A549 (cell line): ENCODE measurements at places on chromosomes 2 and 18. TPM values are rescaled to one million over a fixed set of nuclear protein-coding genes. Genes with fewer than 3 reads are reported as not detected.
A peak's percentile ranks its signal among the peaks of the same experiment; 100 is the strongest.

GRCh38 chr18:10919851-10920250 is 229.5 kb downstream of the PIEZO2 start:
- no peak for DNase-seq

- DNase-seq = no peak
Measured at GRCh38 chr18:10317864-10318690, 136.4 kb upstream of the APCDD1 start.

DNA sequence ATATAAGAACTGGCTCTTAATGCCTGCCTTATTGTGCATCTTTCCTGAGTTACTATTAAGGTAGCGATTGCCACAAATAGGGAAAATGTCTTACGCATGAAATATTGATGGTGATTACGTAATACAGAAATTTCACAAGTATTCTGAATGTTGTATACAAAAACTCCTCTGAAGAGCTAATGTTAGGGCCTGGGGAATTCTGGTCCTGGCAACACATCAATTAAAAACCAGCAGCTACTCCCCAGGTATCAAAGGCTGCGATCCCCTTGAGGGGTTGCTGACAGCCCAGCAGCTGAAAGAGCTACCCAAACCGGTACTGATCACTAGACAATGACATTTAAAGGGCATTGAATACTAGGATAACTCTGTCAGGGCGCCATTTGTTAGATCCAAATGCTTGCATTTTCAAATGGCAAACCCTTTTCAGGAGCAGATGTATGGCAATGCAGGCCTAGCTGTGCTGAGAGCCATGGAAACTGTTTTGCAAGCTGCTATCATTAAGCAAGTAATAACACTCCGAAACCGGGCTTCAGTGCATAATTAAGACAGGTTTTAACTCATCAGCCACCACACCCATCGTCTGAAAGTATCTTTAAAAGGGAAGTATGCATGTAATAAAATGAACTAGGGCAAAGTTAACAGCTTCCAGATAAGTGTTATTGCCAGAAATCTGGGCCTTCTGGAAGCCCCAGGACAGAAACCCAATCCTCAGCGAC is 78.4 kb downstream of the CLHC1 start:
- DNase-seq = no peak

DNA sequence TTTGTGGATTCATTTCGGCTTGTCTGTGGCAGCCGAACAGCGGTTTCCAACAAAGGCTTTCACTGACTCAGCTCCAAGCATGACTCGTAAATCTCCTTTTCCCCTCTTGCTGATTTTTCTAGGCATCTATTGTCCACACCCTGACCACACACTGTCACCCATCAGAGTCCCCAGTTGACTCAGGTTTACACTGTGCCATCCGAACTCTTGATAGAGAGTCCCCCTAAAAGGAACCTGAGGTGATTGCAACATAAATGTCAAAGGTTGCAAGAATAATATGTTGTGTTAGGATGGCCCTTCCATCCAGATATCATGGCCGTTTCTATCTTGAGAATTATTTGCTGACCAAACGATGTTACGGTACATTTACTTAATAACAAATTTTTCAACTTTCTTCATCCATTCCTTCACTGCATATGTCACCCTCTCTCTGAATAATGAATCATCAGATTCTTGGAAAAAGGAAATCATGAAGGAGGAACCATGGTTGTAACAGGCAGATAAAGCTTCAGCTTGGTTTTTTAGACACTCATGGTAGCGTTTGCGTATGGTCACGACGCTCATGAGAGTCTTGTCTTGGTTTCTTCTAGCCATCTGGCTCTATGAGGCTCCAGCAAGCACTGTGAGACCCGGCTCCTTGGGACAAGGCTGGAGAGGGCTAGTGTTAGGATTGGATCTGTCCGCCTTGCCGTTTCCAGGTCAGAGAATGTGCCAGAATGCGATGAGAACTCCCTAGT is 72.1 kb downstream of the NPAS2 start:
- DNase-seq = peak; percentile 63

DNA sequence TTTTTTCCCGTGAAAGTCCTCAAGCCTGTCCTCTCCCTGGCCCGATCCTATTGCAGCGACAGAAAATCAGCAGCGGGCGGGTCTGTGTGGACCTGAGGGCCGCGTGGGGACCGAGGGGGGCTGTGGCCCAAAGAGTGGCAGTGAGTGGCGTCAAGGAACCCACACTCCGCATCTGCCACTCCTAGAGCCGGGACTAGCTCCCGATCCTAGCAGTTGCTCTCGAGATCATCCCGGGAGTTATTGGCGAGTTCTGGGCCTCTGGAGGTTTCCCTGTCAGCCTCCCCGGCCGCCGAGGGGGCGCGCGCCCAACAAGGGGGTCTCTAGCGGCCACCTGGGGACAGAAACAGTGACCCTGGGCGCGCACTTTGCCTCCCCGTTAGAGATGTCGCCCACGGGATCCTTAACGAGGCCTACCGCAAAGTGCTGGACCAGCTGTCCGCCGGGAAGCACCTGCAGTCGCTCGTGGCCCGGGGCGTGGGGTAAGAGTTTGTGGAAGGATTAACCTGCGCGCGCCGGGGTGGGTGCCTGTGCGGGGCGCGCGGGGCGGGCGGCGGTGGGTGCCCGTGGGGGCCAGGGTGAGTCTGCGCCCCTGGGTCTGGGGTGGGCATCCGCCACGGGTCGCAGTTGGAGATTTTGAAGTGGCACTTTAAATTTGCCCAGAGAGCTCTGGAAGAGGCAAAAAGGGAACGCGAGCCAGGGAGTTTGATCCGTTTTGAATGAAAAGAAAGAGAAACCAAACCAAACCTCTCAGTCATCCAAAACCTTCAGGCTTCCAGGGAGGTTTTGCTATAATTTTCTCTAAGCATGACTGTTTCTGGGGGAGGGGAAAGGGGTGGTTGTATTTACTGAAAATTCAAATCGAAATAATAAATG is 3.5 kb downstream of the ADCYAP1 start:
- no peak for DNase-seq

DNA sequence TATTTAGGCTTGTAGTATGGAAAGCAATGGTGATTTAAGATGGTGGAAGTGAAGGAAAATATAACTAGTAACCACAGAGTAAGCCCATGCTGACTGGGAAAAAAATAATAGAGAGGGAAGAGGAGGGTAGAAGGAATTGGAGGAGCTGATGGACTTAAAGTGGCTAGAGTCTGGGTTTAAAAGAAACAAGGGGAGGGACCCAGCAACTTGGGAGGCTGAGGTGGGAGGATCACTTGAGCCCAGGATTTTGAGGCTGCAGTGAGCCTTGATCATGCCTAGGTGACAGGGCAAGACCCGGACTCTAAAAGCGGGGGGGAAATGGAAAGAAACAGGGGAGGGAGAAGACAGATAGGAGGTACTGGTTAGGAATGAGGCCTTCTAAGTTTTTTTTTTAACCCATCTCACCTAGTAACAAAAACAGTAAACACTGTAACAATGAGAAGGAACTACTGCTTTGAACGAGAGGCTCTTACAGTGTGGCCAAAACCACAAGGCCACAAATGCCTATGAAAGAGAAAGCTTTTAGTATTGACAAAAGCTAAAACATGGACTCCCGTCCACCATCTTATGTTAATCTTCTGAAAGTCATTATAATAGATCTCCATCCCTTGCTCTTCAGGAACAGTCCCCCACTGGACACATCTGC is 26.6 kb downstream of the METTL8 start:
- no peak for DNase-seq

DNA sequence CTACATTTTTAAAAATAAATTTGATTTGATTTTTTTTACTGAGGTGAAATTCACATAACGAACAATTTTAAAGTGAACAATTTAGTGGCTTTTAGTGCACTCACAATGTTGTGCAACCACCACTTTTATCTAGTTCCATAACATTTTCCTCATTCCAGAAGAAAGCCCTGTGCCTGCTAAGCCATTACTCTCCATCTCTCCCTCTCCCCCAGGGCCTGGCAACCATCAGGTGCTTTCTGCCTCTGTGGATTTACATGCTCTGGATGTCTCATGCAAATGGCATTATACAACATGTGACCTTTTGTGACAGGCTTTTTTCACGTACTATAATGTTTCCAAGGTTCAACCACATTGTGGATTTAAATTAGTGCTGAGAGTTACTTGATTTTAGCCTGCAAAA is 19.9 kb upstream of the LDLRAD4 start:
- DNase-seq = no peak

Gene OTX1
- polyA plus RNA-seq = 1.9 to 2.5 TPM (median 2.0 TPM) in 3 replicates

Gene EFHD1
- 1.3 to 1.5 TPM (median 1.4 TPM) in 3 replicates for polyA plus RNA-seq

Gene TRIM54
- 0.07 to 0.13 TPM (median 0.11 TPM) in 3 replicates for polyA plus RNA-seq

Gene CLEC4F
- polyA plus RNA-seq = not detected in 3 replicates

Gene CIB4
- 0.30 to 0.76 TPM in 2 of 3 replicates, not detected in the other for polyA plus RNA-seq

Gene LONRF2
- 4.7 to 5.5 TPM (median 4.8 TPM) in 3 replicates for polyA plus RNA-seq
